Activated naive CD4-positive, alpha-beta T cell (primary cell): ENCODE measurements at places on chromosomes 7 and 10.

DNA sequence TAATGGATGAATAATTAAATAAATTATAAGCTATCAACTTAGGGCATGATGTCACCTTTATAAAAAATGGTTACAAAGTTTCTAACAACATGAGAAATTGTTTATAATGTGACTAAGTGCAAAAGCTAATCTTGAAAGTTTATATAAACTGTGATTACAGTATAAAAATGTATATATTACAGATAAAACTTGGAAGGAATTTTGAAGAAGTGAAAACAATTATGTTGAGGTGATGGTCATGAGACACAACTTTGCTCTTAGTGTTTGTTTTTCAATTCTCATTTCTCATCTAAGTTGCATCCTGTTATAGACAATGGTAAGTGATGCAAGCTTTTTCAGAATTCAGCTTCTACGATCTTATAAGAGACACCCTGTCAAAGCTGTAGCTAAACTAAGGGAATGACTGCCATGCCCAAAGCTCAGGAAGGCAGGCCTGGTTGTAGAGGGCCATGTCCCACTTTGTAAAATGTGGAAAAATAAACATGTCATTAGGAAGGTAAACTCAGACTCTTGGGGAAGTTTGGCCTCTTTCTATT lies 23.9 kb downstream of the MACC1 start:
- no peak for DNase-seq

DNA sequence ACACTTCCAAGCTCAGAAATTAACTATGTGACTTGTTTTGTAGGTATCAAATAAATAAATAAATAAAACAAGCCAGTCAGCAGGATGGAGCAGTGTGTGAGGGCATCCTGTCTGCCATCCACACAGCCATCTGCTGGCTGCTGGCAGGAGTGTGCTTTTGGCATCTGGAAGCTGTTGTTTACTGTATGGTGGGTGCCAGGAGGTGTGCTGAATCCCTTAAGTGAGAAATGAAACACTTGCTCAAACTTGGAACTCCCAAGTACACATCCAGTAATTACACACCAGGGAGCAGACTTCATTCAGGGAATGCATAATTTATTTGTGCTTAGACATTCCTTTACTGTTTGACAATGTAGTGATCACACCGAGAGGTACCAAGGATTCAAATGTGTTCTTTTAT lies 16.9 kb upstream of the TAX1BP1 start:
- no peak for DNase-seq

DNA sequence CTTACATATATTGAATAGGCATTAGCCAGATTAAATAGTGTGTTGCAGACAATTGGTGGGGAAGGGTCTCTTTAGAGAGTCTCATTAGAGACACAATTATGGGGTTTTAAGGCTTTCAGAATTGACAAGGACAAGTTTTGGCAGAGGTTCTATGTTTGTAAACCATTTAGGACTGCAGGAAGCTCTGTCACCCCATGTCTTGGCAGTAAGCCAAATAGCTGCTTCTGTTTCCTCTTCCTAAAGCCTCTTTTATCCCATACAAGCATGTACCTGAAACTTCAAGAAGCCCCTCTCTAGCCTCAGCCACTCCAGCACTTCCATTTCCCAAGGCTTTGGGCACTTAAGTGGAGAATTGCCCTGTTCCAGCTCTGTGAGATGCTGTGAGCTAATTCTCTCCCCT lies 21.8 kb upstream of the LRRC4 start:
- no peak for DNase-seq

GRCh38 chr10:88918191-88918905 lies 34.2 kb downstream of the ACTA2 start:
- DNase-seq, result no peak

DNA sequence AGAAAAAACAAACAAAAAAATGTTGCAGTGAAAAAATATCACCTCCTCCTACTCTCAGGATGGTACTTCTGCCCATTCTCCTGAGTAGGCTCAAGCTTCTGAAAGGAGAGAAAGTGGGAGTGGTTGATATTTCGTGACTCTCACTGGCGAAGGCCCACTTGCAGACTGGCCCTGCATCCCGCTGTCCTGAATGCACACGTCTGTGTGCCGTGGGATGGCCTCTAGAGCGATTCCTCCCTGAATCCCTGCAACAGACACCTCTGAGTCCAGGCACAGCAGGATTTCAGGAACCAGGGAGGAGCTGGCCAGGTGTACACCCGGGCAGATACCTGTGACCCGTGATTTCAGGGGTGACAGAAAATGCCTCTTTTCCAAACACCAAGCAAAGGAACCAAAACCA lies 319.2 kb downstream of the DPP6 start:
- DNase-seq, result no peak
